ENCODE measurements at places on chromosomes 5 and 9.

DNA sequence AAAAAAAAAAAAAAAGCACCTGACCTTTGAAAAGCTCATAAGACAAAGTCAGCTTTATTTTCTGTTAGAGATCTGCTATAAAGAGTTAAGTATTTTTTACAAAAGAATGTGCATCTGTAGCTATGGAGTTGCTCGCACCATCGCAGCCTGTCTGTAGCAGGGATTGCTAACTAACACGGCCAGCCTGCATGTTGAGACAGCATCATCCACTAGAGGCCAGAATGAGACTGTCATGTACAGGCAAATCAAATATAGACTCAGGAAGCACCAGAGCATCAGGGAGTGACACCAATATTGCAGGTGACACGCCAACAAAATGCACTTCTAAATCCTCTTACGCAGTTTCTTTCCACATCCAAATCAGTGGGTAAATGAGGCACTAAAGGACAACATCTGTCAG, 136.3 kb upstream of the RASEF start:
- DNase-seq, result peak; percentile 29

- peak; percentile 16 for DNase-seq
Observed at GRCh38 chr9:117073539-117074341, 341.1 kb downstream of the ASTN2 start.

- no peak for DNase-seq
Observed at GRCh38 chr9:37574241-37574721, 1.9 kb downstream of the FBXO10 start.

- no peak for DNase-seq
Observed at GRCh38 chr9:98569491-98569890, 139.2 kb downstream of the GABBR2 start.

- no peak for DNase-seq
Observed at GRCh38 chr5:131532031-131532640, 102.9 kb downstream of the RAPGEF6 start.

- DNase-seq, result no peak
Observed at GRCh38 chr9:138060365-138060764, 182.8 kb downstream of the CACNA1B start.

- no peak for DNase-seq
Observed at GRCh38 chr5:133121080-133121479, 69.3 kb downstream of the HSPA4 start.

DNA sequence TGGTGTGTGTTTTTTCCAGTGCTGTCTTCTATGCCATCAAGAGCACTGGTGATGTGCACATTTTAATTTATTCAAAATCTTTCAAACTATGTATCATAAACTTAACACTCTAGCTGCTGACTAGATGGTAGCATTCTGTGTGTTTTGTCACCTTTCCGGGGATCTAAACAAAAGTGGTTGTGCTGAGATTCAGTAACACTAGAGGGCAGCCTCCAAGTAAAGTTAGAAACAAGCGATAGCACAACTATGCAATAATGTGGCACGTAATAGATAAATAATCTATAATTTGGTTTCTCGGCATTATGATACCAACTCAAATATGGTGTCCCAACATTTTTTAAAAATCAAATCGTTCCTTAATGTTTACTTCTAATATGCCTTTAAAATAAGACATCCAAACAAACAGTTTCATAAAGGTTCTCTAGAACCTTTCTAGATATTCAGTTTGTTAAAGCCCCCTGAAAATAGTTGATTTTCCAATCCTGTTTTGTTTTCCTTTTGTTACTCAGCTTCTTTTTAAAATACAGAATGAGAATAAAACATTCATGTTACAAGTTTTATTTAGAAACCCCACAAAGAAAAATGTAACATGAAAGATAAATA, 16.9 kb downstream of the SEMA6A start:
- peak; percentile 27 for DNase-seq
